CD4-positive, alpha-beta T cell (primary cell): ENCODE measurements at places on chromosomes 4 and X. TPM values are rescaled to one million over a fixed set of nuclear protein-coding genes. Genes with fewer than 3 reads are reported as not detected.

Gene NPNT
- total RNA-seq, result not detected

Gene SULT1E1
- total RNA-seq, result not detected

Gene ARMCX5
- total RNA-seq, result 14.0 TPM

Gene COPS4
- 27.6 TPM for total RNA-seq

Gene AGA
- 15.4 TPM for total RNA-seq
